T-cell (primary cell): ENCODE measurements at places on chromosomes 5 and 9.

GRCh38 chr9:26809795-26810194 lies 82.8 kb downstream of the CAAP1 start:
- no peak for DNase-seq

DNA sequence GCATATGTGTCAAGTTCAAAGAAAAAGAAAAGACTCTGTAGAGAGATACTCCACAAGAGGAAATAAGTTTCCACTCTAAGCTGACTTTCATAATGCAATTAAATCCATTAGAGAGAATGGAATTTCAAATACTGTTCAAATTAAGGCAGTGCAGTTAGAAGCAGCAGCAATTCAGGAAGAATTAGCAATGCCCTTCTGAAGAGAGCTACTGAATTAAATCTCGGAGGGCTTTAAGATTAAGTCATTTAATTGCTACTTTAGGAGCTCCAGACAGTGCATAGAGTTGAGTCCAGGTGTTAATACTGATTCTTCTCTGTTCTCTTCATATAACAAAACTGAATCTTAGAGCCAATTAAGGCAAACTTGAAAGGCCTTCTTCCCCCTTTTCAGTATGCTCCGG lies 8.5 kb downstream of the CDH12 start:
- no peak for DNase-seq

- DNase-seq: no peak
Measured at GRCh38 chr5:67935908-67936566, 279.5 kb upstream of the PIK3R1 start.

DNA sequence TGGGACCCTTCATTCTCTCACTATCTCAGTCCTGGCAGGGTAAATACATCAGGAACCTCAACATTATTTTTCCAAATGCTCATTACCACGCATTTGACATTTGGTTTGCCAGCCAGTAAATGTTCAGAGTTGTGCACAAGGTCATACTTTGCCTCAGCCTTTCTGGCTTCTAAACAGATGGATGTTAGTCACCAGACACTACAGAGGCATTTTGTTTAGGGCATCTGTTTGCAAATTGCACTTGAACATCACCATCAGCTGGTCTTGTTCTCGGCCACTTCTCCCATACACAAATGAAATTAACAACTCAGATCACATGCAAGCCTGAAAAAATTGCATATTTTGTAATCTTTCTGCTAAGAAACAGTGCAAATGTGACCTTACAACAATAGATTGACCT lies 75.0 kb upstream of the SLC1A1 start:
- no peak for DNase-seq

DNA sequence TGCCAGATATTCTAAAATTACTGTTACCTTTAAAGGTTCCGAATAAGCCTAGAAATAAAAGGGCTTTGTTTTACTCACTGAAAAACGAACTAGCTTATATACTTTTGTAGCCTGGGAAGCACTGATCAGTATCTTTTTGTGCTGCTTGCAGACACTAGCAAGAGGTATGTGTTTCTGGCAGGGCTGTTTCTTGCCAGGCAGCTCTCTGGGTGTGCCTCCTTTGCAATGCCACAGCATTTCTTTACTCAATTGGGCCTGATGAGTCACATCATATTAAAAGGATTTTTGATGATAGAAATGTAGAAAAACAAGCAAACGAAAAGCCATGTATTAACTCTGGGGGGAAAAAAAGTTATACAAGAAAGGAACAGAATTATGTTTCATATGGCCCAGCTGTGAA lies 35.6 kb downstream of the CD180 start:
- DNase-seq: peak; percentile 29

- DNase-seq: no peak
Measured at GRCh38 chr5:73862796-73863195, 236.8 kb downstream of the ARHGEF28 start.

DNA sequence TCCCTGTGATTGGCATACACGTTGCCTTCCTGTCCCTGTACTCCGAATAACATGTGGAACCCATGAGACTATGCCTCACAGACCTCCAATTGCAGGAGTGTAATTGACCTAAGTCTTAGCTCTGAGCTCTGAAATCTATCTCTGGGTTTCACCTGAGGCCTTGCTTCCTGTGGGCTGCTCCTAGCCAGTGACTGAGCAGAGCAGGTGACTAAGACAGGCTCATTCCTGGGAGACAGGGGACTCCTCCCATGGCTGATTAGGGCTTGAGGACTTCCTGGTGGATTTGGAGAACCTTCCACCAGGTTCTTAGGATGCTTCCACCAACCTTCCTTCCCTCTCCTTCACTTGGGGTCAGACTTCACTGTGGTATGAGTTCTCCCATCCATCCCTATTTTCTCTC lies 22.3 kb upstream of the MIER3 start:
- DNase-seq: no peak

DNA sequence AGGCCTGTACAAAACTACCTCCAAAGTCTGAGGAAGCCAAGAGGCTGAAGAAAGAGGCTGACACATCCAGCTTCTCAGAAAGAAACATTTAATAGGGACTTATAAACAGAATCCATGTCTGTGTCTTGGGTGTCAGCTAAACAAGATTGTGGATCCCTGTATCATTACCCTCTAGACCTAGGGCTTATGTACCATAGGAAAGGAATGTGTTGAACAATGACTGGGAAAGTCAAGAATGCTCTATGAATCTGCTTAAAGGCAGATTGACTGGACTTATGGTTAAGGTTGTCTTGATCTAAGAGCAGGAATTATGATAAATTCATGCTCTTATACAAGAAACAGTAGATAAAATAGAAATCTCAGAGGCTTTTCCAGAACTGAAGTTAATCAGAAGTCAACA lies 335.7 kb upstream of the RPS23 start:
- DNase-seq: no peak

DNA sequence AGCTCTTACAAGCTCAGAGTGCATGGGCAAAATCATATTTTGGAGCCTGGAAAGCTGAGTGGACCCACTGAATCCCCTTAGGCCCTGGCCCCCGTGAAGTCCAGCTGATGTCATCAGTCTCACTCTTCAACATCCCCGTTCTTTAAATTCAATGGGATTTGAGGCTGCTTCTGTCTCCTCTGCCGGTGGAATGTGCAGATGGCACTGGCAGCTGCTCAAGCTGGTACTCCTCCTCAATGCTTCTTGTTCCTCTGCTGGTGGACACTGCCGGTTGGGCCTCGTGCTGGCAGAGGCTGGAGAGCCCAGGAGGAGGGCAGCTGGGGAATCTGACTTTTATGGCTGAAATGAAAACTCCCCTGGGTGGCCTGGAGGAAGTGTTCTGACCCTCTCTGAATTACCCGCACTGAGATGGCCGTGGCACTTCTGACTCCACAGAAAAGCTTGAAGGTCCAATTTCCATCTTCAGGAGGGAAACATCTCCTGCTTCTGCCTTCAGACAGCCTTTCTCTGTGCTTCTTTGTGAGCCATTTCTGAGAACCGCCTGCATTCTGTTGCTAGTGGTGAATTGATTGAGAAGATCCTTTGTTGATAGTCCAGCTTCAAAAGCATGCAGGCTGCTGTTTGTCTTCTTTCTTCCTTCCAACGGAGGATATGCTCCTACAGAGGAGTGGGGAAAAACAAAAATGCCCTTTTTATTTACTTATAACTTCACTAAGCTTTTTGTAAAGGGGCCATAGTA lies 298.9 kb downstream of the TMEM38B start:
- DNase-seq: no peak

DNA sequence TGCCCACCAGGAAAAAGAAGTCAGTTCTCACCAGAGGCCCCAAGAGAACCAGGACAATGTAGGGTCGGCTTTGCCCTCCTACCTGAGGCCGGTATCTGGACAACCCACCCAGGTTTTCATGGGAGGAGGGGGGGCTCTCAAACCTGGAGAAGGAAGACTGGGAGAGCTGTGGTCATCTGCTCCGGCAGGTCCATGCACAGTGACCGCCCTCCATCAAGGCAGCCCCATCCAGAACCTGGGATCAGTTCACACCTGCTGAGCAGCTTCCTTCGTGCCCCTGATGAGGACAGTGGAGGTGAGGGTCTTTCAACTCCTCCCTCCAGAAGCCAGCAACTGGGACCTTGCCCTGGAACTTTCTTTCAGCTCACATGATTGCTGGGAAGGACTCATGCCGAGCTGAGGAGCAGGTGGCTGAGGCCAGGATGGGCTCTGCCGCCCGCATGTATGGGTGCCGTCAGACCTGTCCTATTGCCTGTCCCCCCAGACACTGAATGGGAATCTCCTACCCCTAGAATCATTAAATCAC lies 20.8 kb upstream of the FIBCD1 start:
- DNase-seq: no peak

DNA sequence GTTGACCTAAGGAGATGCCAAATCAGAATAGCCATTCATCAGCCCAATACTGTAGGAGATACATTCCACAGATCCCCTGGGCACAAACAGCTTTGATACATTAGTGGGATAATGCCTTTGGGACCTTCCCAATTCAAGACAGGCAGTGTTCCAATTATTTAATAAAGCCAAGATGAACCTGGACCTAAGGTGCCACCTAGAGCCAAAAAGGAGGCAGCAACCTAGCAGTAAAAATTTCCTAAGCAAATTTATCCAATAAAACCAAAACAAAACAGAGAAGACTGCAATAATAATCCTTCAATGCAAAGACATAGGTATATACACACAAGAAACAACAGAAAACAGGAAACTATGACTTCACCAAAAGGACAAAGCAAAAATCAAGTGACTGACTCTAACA lies 253.0 kb downstream of the HINT1 start:
- DNase-seq: no peak

DNA sequence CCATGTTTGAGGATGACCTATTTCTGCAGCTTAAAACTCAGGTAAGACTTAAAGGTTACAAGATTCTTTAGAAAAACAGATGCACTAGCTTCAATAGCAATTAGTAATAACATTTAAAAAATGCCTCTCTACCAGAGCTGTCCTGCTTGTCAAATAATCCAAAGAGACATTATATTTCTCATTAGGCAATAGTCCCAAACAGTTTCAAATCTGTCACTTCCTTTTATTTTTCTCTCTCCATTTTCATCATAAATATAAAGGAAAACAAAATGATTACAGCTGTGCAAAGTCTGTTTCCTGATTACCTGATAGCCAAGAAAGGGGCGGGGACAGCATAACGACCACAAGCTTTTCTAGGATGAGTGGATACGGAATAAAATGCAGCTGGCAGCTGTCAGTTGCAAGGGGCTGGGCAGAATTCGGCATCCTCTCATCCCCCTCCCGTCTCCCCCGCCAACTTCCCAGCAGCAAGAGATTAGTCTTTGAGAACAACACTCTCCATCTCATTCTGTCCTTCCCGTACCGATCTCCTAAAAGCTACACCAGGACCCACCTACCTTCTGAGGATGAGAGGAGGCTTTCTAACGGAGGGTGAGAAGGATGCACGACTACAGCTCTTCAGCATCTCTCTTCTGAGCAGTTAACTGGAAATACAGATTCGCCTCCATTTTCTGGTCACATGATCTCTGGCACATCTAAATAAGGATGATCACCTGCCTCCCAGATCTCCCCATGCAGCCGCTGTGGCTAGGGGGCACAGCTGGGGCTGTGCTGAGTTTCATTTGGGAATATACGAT lies 72.5 kb upstream of the PCA3 start:
- DNase-seq: no peak

- no peak for DNase-seq
Measured at GRCh38 chr9:95157481-95158151, 159.9 kb downstream of the FANCC start.

DNA sequence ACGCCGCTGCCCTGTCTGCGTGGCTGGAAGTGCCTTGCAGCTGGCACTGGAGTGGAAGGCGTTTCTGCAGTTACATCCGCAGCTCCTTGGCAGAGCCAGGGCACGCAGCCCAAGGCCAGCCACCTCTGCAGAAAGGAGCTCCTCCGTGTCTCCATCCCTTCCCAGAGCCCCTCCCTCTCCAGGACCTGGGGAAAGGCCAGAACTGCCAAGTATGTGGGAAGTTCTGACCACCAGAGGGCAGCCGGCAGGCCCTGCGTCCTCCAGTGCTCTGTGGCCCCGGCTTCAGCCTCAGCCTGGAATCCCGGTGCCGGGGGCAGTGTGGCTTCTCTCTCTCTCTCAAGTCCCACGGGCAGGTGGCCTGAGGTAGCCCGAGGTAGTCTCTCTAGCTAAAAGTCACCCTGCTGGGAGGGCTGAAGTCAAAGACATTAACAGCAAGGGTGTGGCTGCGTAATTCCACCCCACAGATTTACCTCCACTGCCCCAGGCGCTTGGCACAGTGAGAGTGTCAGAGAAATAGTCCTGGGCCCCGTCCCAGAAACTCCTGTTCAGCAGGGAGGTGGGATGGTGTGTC lies 101.7 kb upstream of the FCN2 start:
- no peak for DNase-seq

DNA sequence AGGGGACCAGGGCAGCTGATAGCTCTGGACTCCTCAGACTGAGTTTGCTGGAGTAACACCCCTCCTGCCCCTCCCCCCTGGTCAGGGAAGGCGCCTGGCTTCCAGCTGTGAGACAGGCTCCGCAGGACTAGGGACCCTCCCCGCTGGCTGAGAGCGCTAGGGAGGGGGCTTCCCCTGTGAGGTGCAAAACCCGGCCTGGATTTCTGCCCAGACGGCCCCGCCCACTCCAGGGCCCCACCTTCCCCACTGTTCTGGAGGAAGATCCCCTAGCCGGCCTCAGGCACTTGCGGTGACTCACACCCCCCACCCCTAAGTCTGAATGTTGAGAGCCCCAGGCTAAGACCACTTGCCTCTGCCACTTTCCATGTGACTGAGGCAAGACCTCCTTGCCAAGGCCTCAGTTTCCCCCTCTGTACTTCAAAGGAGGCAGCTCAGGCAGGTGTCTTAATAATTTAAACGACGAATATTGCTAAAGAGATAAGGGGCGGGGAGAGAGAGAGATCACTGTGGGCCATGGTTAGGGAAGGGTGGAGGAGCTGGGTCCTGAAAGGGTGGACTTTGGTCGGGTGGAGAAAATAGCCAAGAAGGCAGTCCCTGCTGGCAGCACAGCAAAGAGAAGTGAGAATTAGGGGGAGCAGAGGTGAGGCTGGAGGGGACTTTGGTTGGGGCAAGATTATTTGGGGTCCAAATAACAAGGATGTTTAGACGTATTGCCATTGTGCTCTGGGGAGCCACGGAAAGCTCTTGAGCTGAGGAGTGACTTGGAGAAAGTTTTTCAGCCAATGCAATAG lies 1.0 kb upstream of the DAB2IP start:
- no peak for DNase-seq

DNA sequence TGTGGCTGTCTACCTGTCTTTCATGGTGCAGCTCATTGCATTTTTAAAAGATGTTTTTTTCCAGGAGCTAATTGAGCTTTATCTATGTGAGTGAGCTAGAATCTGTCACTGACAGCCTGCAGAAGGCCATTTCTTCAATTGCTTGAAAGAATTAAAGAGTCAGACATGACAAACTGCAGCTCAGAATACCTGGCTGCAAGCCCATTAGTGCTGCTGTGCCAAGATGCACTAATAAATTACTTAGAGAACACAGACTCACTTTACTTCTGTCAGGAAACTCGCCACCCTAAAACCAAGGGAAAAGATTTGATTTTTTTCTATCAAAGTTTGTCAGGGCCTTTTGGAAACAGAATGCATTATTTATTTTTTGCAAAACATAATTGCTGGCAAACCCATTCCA lies 368.3 kb downstream of the CAAP1 start:
- DNase-seq: no peak

DNA sequence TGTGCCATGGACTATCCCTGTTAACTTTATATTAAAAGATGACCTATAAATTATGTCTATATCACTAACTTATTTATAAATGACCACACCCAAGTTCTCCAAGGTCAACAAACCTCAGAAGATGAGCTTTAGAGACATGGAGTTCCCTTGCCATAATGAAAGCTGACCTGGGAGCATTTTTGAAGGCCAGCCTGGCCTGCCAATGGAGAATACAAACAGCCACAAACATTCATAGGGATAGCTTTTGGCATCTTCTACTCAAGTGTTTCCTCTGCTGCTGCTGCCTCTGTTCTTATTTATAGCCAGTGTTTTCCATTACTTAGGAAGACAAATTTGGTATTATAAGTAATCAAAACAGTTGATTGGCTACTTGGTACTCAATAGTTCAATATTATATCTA lies 117.3 kb upstream of the ADAMTS19 start:
- no peak for DNase-seq
